Left cardiac atrium (tissue), 4 donors: ENCODE measurements at places on chromosomes 16 and 17. TPM values are rescaled to one million over a fixed set of nuclear protein-coding genes. Genes with fewer than 3 reads are reported as not detected.

The KRTAP4-1 gene
- total RNA-seq: not detected

The ZNF207 gene
- 69.7 TPM for total RNA-seq

The C16orf74 gene
- total RNA-seq: 2.6 TPM

The CALB2 gene
- 25.9 TPM for total RNA-seq

The HBM gene
- total RNA-seq: not detected

The C1QL1 gene
- 2.9 TPM for total RNA-seq

The KRT40 gene
- not detected for total RNA-seq

The VAC14 gene
- total RNA-seq: 20.2 TPM

The PLCD3 gene
- 92.1 TPM for total RNA-seq

The HS3ST2 gene
- total RNA-seq: 0.27 TPM

The SDR42E1 gene
- 0.94 TPM for total RNA-seq

The SGCA gene
- total RNA-seq: 131 TPM

The NLGN2 gene
- 15.5 TPM for total RNA-seq

The AXIN1 gene
- total RNA-seq: 12.3 TPM

The PHOSPHO1 gene
- 0.41 TPM for total RNA-seq

The LPO gene
- total RNA-seq: not detected

The GLP2R gene
- total RNA-seq: 1.4 TPM

The CDR2L gene
- total RNA-seq: 15.2 TPM

The IRF8 gene
- 9.2 TPM for total RNA-seq

The PRAC2 gene
- total RNA-seq: not detected

The TMED6 gene
- total RNA-seq: not detected

The CAMKK1 gene
- total RNA-seq: 5.1 TPM

The NRN1L gene
- 0.50 TPM for total RNA-seq

The ALOX12B gene
- total RNA-seq: not detected

The CES3 gene
- 0.63 TPM for total RNA-seq

The CNTNAP4 gene
- not detected for total RNA-seq

The MT1G gene
- 3.6 TPM for total RNA-seq

The MPHOSPH6 gene
- 10.0 TPM for total RNA-seq

The NGFR gene
- total RNA-seq: 13.7 TPM

The CX3CL1 gene
- 13.7 TPM for total RNA-seq

The PLXDC1 gene
- total RNA-seq: 7.6 TPM

The OR3A2 gene
- 0.71 TPM for total RNA-seq

The DDX5 gene
- total RNA-seq: 390 TPM

The UMOD gene
- not detected for total RNA-seq

The MYL4 gene
- 5,418 TPM for total RNA-seq

The CEMP1 gene
- total RNA-seq: not detected

The RSKR gene
- 5.8 TPM for total RNA-seq

The MIEN1 gene
- 48.7 TPM for total RNA-seq

The KRT27 gene
- not detected for total RNA-seq

The NOXO1 gene
- not detected for total RNA-seq

The MT1M gene
- 50.8 TPM for total RNA-seq
